NCI-H524 (cell line): ENCODE measurements at places on chromosomes 5 and 9.

DNA sequence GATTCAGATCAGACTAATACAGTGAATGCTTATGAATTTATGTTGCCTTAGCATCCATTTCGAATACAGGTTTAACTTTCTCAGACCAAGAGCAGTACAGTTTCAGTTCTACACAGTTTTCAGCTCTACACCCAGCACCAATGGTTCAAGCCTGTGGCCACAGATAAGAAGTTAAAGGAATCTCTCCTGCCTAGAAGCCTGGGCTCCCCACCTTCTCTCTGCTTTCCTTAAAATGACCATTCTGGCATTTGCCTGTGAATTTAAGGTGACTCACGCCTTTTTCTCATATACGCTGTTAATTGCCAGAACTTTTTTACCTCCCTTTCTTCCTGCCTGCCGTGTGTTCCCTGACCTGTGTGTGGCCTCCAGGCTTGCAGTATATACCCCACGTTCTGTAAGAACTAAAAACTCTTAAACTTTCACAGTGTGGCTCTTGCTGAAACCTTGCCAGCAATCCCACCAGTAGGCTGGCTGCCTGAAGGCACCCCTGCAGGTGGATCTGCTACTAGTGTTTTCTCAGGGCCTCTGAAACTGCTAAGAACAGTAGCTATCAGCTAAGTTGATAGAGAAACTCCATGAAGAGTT is 692.8 kb upstream of the CDH18 start:
- DNase-seq, result no peak

DNA sequence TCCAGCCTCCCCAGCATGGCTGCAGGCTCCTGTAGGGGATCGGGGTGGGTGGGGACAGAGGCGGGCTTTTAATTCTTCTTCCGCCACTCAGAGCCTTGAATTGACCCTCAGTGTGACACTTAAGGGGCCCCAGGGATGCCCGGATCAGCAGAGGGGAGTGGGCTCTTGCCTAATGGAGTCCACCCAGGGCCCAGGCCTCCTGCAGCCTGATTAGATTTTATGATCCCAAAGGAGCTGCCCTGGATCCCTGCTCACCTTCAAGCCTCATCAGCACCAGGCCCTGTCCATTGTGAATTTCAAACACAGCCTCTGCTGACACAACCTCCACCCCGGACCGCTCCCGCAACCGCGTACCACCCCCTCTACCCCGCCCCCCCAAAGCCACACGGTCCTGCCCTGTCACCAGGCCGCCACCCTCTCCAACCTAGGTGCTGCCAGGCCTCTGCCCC is 214.1 kb upstream of the IER5L start:
- DNase-seq, result no peak

DNA sequence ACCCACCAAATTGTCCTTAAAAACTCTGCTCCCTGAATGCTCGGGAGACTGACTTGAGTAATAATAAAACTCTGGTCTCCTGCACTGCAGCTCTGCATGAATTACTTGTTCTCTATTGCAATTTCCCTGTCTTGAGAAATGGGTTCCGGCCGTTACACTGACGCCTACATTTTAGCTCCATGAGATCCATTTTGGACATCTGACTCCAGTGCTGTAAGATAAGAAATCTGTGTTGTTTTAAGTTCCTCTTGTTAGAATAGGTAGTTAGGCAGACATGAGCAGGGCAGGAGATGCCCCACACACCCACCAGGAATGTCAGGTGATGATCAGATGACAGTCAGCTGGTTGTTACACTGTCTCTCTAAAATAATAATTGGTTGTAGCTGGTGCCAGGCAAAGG is 125.8 kb upstream of the SHB start:
- DNase-seq, result no peak

- peak; percentile 9 for DNase-seq
Observed at GRCh38 chr5:151115272-151115905, 34.6 kb upstream of the TNIP1 start.

DNA sequence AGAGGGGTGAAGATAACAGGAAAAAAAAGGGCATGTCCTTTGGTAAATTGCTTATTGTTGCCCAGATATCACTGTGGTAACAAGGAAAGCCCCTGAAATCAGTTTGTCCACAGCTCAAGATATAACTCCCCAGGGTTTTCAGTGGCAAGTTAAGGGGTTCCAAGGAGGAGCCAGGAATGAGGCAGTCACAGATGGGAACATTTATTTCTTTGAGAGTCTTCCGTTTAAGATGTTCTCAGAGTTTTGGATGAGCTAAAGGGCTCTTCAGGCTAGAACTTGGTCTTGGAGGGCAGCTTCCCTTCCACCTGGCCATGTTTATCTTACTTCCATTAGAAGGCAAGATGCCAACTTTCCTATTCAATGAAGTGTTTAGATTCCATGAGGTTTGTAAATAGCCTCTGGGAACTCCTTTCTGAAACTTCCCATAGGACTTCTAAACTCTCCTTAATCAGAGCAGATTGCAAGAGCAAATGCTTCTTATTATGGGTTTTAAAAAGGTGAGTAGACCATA is 277.6 kb upstream of the TNC start:
- DNase-seq, result no peak

GRCh38 chr5:43437062-43437660 is 25.0 kb upstream of the CCL28 start:
- DNase-seq, result no peak

- no peak for DNase-seq
Observed at GRCh38 chr9:16029046-16029615, 476.3 kb downstream of the CCDC171 start.

GRCh38 chr9:88998911-88999310 is 7.6 kb downstream of the S1PR3 start:
- DNase-seq, result no peak

- DNase-seq, result no peak
Observed at GRCh38 chr9:250039-250438, 35.4 kb downstream of the DOCK8 start.

GRCh38 chr9:116095403-116095802 is 58.2 kb upstream of the PAPPA start:
- no peak for DNase-seq

DNA sequence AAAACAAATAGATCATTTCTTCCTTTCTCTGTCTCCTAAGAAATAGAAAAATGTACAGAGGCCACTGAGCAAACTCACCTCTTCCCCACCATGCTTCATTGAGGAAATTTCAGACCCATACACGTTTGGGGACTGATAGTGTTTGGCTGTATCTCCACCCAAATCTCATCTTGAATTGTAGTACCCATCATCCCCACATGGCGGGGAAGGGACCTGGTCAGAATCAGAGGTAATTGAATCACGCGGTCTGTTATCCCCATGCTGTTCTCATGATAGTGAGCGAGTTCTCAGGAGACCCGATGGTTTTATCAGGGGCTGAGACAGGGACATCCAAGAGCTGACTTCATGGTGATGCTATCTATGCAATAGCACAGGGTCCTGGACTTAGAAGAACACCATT is 1655.8 kb downstream of the MAT2B start:
- DNase-seq, result no peak

- no peak for DNase-seq
Observed at GRCh38 chr9:137308057-137308619, 6.1 kb upstream of the NRARP start.

GRCh38 chr9:16918920-16919319 is 48.5 kb upstream of the BNC2 start:
- no peak for DNase-seq

- no peak for DNase-seq
Observed at GRCh38 chr9:124623966-124624734, 117.0 kb upstream of the NR5A1 start.

- no peak for DNase-seq
Observed at GRCh38 chr5:139078345-139078744, 119.8 kb downstream of the SIL1 start.

GRCh38 chr5:178108446-178108845 is 4.9 kb upstream of the N4BP3 start:
- DNase-seq, result no peak

GRCh38 chr5:59587489-59588337 is 305.8 kb downstream of the PDE4D start:
- peak; percentile 58 for DNase-seq

- no peak for DNase-seq
Observed at GRCh38 chr9:81108391-81108790, 581.0 kb downstream of the TLE1 start.

DNA sequence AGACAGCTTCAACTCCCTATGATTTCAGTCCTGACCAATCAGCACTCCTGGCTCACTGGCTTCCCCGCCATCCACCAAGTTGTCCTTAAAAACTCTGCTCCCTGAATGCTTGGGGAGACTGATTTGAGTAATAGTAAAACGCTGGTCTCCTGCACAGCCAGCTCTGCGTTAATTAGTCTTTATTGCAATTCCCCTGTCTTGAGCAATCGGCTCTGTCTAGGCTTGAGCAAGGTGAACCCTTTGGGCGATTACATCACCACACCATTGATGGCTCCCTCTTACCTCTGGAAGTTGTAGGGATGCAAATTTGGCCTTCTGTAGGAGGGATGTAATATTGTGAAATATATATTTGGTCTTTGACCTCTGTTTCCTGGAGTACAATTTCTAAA is 2.9 kb upstream of the SLC23A1 start:
- no peak for DNase-seq

- no peak for DNase-seq
Observed at GRCh38 chr5:8700671-8701070, 831.7 kb downstream of the MTRR start.

GRCh38 chr5:36402512-36402906 is 100.8 kb upstream of the RANBP3L start:
- DNase-seq, result no peak

DNA sequence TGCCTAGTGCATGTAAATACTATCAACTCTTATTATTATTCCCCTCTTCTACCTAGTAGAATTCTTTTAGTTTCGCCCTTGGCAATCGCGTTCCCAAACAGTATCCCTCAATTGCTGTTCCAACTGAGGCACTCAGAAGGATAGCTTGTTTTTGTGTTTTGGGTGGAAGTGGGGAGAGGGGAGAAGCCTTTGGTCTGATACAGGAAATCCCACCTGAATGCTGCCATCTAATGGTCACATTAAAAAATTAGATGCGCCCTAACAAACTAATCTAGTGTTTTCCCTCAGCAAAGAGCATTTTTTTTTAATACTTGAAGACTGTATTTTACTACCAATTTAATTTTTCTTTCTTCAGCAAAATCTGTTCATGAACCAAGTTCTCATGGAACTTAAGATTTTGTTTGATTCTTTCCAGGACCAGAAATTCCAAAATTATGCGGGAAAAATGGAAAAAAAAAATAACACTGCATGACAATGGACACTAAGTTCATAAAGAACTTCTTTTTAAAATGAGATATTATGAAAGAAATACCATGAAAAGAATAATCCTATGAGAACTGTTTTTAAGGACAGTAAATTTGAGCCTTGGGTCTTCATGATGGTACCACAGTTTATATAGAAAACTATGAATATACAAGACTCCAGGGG is 22.2 kb upstream of the GLDC start:
- peak; percentile 3 for DNase-seq

DNA sequence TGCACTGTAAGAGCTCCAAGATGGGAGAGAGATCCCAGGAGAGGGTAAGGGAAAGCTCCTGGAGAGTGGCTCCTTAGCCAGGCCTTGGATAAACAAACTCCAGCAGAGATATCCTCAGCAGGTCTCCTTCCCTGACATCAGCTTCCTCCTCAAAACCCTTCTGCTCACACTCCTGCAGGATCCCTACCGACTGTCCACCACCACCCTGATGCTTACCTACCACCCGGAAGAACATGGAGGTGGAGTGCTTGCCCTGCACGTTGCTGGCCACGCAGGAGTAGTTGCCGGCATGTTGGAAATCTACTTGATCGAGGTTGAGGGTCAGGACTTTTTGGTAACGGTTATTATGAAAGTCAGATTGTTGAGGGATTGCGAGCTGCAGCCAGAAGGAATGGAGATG is 9.3 kb downstream of the CSF1R start:
- no peak for DNase-seq

- DNase-seq, result no peak
Observed at GRCh38 chr9:117073071-117073470, 341.8 kb downstream of the ASTN2 start.

- no peak for DNase-seq
Observed at GRCh38 chr9:95044731-95045508, 272.6 kb downstream of the FANCC start.

- no peak for DNase-seq
Observed at GRCh38 chr9:16180546-16180945, 627.7 kb downstream of the CCDC171 start.

GRCh38 chr5:88877826-88878225 is 5.2 kb downstream of the MEF2C start:
- DNase-seq, result no peak

DNA sequence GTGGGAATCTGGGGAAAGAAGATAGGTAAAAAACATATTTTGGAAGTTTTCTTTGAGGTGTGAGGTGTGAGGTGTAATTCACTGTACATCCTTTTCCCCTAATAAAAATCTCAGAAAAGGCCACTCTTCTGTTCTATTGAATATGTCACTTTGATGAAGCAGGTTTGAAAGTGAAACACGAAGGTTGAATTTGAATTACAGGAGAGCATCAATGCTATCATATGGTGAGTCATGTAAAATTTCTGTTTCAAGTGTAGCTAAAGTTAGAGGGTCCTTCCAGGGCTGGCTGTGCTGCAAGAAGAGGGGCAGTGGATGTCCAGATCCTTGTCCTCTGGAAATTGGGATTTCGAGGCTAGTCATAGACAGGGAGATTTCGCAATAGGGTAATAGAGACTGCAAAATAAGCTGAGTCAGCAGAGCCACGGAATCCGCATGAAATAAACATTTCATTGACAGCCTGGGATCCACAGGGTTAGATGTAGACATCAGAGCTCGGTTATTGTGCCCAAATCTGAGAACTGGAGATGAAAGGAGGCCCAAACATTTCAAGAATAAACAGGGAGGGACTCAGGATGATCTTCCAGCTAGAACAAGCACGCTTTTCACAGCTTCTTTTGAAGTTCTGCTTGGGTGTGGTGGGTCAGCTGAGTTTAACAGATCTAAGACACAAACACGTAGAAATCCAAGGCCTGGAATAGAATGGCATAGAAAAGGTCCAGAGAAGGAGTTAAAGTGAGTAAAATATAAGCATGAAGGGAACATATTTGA is 194.4 kb upstream of the CDKN2B start:
- no peak for DNase-seq

DNA sequence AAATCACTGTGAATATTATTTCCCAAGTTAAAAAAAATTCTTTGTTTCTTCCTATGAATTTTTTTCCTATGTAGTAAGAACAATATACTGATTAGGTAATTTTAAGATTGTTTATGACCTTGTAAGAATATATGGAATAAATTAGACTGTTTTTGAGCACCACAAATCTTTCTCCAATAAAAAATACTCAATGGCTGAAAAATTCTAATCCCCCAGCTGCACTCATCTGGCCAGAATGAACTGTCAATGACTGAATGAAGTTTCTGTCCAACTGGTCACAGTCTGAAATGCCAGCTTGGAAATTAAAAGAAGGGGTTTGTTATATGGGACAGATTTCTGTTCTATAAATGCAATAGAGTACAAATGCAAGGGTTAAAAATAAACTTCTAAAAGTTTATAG is 569.5 kb upstream of the SEMA6A start:
- DNase-seq, result no peak
